ENCODE measurements at places on chromosomes 12 and 14.

- DNase-seq, result no peak
Measured at GRCh38 chr12:795305-795704, 42.9 kb downstream of the WNK1 start.

DNA sequence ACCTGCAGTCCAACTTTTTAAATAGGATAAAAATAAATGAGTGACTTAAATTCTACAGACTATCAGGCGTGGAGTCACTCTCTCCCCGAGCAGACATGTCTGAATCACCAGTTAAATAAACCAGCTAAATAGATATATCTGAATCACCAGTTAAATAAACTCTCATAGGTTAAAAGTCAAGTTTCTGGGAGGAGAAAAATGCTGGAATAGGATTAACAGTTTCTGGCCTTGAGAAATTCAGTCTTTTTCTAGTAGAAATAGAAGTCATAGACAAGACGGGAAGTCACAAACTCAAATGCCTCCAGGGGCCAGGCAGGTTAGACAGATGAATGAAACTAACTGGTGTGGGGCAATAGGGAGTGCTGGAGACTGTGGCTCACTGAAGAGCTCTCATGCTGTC, 258.6 kb upstream of the TMEM132C start:
- DNase-seq, result no peak

DNA sequence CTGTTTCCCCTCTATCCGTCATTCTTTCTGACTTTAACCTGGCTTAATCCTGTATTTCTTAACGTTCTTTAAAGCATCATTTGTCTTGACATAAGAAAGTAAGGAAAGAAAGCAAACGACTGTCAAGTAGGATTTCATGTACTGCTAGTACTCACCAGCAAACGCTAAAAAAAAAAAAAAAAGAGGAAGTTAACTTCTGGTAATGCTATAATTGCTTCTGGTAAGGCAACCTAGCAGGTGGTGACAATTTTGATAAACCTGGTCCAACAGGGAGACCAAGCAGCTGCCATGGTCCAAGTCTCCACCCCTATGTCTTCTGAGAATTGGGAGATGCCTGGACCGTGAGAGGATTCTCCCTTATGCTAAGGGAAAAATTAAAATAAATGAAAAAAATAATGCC, 306.6 kb downstream of the DAD1 start:
- no peak for DNase-seq

DNA sequence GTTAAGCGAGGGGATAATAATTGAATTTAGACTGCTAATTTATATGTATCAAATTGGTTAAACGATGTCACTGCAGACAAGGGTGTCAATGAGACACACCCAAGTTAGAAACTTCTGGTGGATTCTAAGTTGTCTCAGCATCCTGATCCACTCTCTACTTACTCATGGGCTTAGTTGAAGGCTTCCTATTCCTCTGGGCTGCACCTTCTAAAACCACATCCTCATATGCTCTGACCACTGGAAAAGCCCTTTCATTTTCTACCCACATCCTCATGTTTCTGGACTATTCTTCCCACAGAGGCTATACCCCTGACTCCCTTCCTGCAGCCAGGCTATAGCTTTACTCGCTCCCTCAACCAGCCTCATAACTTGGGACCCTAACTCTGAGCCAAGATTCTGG, 493.8 kb downstream of the VRK1 start:
- no peak for DNase-seq

DNA sequence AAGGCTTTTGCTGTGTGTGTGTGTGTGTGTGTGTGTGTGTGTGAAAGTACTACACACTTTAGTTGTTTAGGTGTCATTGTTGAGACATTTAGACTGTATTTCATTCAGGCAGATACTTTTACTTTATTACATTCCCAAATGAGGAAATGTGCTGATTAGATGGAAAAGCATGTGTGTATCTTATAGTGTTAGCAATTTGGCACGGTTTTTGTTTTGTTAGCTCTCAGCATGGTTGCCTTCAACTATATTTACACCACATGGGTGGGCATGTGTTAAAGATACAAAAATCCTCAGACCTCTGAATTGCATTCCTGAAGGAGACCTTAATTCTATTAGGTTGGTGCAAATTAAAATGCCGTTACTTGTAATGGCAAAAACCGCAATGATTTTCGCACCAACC, 879.5 kb downstream of the DIO2 start:
- no peak for DNase-seq

- DNase-seq, result no peak
Measured at GRCh38 chr14:76881348-76881747, 55.1 kb downstream of the LRRC74A start.
